Activated T-cell treated with anti-CD3 and anti-CD28 coated beads, Interleukin-2, amount 50 U/mL, for 48 hours (primary cell): ENCODE measurements at places on chromosomes 11 and 22.

- DNase-seq = peak; percentile 80
These were observed 201.2 kb upstream of the E2F8 start for GRCh38 chr11:19441752-19442553.

GRCh38 chr11:64969209-64969608 lies 2.7 kb downstream of the MAJIN start:
- DNase-seq = no peak

GRCh38 chr11:32391956-32392553 lies 43.3 kb downstream of the WT1 start:
- no peak for DNase-seq

- DNase-seq = no peak
These were observed 74.7 kb downstream of the MN1 start for GRCh38 chr22:27726686-27727449.

GRCh38 chr11:57751176-57751575 lies 443 bp downstream of the BTBD18 start:
- DNase-seq = no peak

- DNase-seq = no peak
These were observed 223.8 kb downstream of the CTTN start for GRCh38 chr11:70622091-70622490.

GRCh38 chr22:43818981-43819380 lies 6.9 kb upstream of the EFCAB6 start:
- DNase-seq = no peak

DNA sequence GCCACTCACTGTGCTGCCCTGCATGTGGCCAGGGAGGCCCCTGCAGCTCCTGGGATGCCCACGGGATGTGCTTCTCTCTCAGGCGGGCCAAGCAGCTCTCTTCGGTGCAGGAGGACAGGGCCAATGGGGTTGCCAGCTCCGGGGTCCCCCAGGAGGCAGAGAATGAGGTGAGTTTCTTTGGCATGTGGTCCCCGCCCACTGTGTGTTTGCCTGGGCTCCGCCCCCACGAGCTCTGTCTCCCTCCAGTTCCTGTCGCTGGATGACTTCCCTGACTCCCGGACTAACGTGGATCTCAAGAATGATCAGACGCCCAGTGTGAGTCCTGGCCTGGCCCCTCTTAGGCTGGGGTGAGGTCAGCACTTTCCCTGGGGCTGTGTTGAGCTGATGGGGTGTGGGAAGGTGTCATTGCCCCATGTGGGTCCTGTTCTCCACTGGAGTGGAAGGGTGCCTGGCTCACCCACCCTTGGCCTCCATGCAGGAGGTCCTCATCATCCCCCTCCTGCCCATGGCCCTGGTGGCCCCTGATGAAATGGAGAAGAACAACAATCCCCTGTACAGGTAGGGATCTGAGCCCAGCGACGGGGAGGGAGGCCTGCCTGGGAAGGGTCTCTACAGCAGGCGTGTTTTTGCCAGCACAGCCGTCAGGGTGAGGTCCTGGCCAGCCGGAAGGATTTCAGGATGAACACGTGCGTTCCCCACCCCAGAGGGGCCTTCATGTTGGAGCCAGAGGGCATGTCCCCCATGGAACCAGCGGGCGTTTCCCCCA lies 7.7 kb downstream of the SCO2 start:
- DNase-seq = no peak

GRCh38 chr22:43753688-43754087 lies 58.4 kb downstream of the EFCAB6 start:
- no peak for DNase-seq

DNA sequence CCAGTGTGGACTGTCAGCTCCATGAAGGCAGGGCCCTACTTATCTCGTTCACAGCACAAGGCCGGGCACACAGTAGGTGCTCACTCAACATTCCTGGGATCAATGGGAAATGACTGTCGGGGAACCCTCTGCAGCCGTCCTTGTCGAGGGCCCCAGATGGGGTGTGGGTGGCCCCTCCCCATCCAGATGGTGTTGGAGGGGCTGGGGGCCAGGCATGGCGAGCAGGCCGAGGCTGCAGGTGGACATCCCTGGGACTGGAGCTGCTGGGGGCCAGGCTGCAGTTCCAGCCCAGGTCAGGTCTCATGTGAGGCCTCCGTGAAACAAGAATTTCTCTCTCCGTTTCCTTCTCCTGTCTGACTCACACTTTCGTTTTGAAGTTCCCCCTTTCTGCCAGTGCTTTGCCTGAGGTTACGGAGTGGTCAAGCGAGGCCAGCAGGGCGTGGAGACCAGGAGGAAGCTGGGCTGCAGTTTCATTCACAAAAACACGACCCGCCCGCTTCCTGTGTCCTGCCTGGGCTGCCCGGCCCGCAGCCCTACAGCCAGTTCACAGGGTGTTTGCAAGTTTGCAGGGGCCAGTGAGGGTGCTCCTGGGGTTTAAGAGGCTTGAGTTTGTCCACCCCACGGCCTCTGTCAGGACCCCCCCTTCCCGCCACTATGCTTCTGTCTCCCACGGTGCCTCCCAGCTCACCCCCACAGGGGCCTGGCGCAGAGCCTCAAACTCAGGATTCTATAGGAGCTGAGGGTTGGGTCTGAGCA lies 4.5 kb downstream of the MYEOV start:
- DNase-seq = no peak

- no peak for DNase-seq
These were observed 19.6 kb downstream of the CHID1 start for GRCh38 chr11:890794-891540.

- DNase-seq = no peak
These were observed 711.3 kb downstream of the OPCML start for GRCh38 chr11:132821014-132821413.

DNA sequence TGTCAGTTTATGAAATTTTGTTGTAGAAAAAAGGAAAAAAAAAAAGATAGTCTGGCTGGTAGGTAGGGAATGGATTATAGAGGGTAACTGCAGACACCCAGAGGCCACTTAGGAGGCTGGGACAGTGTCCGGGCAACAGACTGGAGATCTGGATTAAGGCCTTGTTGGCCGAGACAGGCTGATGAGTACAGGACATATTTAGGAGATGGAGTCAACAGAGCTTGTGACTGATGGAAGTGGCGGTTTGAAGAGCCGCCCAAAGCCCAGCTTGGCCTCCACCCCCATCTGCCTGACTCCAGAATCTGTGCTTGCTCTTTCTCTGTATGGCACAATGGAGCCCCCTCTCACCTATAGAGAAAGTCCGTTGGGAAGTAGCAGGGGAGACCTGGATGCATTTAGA lies 7.6 kb downstream of the PLEKHB1 start:
- DNase-seq = no peak

DNA sequence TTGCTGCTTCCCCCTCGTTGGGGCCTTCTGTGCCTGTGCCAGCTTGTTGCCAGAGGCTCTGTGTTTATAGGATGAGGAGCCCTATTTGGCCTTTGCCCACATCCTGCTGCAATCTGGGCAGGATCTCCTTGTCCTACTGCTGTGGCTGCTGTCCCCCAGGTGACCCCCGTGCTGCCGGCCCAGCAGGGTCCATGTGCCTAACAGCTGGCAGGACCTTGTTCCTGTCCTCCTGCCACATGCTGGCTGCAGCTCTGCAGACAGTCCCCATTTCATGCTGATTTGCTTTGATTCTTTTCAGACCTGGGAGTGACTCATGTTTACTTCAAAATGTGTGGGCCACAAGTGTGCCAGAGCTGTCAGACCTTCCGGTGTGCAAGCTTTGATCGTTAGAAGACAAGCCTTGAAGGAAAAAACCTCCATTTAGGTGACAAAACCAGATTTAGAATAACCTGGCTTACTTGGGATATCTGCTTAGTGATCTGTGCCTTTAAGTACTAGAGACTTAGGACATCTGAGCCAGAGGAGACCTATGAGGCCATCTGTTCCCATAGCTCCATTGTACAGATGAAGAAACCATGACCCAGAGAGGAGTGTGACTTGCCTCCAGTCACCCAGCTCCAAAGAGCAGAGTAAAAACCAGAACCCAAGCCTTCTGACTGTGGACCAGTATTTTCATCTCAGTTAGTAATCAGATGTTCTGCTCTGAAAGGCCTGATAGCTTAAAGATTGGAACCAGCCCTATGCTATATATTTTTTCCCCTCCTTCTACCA lies 11.1 kb downstream of the NAV2 start:
- DNase-seq = peak; percentile 55

DNA sequence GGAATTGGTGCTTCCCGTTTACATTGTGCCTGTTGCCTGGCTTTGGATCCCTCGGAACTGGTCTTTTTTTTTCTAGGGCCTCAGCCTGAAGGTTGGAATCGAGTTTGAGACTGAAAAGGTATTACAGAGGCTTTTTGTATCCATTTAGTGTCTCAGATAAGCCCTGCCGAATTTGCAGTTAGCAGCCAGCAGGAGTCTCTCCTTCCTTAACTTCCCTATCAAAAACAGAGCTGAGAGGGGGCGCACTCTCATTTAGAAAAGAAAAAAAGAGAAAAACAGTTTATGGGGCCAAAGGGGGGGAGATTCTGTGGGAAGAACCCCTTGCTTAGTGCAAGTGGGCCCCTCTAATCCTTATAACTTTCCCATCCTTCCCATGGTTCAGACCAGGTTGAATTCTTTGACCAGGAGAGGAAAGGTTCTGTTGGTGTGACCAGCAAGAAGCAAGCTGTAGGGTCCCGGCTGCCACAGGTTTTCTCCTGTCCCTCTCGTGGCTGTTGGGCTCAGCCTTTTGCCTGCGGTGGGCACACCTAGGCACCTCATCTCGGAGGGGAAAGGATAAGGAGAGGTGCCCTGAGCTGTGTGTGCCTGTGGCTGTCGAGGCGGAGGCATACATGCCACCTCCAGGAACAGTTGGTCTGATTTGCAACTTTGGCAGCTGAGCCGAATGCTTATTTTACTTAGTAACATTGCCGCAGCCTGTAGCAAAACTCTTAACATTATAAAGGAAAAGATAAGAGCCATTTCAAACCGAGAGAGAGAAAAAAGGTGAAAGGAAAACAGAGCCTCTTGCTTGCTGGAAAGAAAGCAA lies 565.0 kb upstream of the CNTN5 start:
- DNase-seq = no peak

DNA sequence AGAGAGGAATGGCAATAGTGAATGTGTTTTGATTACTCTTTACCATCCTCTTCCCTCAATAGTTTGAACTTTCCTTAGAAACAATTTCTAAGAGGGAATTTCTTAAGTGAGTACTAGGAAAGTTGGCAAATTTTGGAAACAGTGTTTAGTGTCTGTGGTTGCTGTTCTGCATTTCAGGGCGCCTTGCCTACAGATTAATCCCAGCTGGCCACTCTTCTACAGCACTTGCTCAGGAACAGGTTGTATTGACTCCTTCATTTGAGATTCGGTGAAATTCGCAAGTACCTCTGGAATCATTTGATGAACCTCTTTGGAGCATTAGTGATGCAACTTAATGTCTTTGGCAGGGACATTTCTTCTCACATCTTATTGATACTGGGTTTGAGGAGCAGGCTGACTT lies 28.3 kb downstream of the JAM3 start:
- no peak for DNase-seq

GRCh38 chr11:83933008-83933407 lies 646.8 kb upstream of the CCDC90B start:
- DNase-seq = no peak

DNA sequence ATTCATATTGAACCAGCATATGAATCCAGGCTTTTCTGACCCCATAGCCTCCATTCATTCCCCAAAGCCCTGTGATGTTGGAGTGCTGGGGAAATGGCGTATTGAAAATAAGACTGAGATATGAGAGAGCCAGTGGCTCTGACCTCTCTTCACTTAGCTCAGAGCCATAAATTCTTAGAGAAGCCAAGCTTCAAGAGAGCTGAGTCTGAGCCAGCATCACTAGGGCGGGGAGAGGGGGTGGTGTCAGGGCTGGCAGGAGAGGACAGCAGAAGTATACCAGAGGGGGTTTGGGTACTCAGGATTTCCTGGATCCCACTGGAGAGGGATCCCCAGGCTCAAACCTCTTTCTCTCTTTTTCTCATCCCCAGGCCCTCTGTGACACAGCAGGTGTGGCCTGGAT lies 16.7 kb upstream of the MOGAT2 start:
- no peak for DNase-seq

DNA sequence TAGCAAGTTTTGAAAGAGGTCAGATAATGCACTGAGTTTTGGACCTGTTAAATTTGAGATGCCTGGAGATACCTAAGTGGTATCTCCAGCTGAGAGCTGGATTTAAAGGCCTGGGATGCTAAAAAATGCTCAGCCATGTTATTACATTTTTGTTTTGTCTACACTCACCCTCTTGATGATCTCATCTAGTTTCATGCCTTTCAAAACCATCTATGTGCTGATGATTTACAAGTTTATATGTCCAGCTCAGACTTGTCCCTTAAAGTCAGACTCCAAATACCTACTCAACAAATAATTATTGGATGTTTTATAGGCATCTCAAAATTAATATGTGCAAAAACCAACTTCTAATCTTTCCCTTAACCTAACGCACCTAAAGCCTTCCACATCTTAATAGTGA lies 103.6 kb upstream of the OR9G4 start:
- DNase-seq = no peak

GRCh38 chr22:48083502-48083901 lies 1321.1 kb downstream of the TBC1D22A start:
- no peak for DNase-seq

GRCh38 chr22:17896586-17896985 lies 122.3 kb upstream of the BID start:
- no peak for DNase-seq
